ENCODE measurements at places on chromosomes 11 and 22. TPM values are rescaled to one million over a fixed set of nuclear protein-coding genes. Genes with fewer than 3 reads are reported as not detected.

SCGB1C1 gene
- not detected for total RNA-seq

DNA sequence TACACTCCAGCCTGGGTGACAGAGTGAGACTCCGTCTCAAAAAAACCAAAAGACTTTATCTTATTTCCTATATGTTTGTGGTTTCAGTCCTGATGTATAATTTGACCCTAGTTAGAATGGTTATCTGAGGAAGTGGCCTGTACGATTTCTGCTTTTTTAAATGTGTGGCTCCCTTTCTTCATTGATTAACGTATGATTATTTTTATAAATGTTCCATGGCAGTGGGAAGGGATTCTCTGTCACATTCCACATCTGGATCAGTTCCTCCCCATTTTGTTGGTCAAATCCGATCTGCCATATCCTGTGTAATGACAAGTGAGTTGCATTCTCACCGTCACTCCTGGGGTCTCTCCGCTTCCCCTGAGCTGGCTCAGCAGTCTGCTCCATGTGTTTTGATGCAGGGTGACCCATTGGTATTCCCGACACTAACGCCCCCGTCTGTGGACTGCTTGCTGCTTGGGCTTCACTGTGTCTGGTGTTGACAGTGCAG lies 20.3 kb downstream of the NEAT1 start:
- H3K4me1 ChIP-seq = peaks cover 62% of the 10 kb centered on the region
- H3K4me3 ChIP-seq = peak overlapping the region; percentile 8
- H3K36me3 ChIP-seq = peaks cover 27% of the 10 kb centered on the region

GRCh38 chr22:21450858-21451353 lies 16.3 kb upstream of the TMEM191C start:
- no peak overlapping the region for H3K4me3 ChIP-seq
- H3K36me3 ChIP-seq = no peaks in the 10 kb centered on the region
- no peaks in the 10 kb centered on the region for H3K27me3 ChIP-seq
- H3K27ac ChIP-seq = no peak overlapping the region
- no peak for DNase-seq

ABCG4 gene
- total RNA-seq = not detected

Measured in GM23248 (cell line).